Adrenal gland (tissue), 19 donors: ENCODE measurements at places on chromosomes 7 and 10. TPM values are rescaled to one million over a fixed set of nuclear protein-coding genes. Genes with fewer than 3 reads are reported as not detected.

The PDE6C gene
- not detected for polyA plus RNA-seq

The PLAU gene
- 19.4 TPM for polyA plus RNA-seq

The RAMP3 gene
- 13.1 TPM for polyA plus RNA-seq

The FAS gene
- 14.4 TPM for polyA plus RNA-seq

The RFC2 gene
- 9.3 TPM for polyA plus RNA-seq

The LCOR gene
- 7.2 TPM for polyA plus RNA-seq

The PON3 gene
- polyA plus RNA-seq = 3.2 TPM

The MCU gene
- polyA plus RNA-seq = 15.7 TPM

The TTYH3 gene
- polyA plus RNA-seq = 5.4 TPM
